ENCODE measurements at places on chromosomes 13 and 19.

GRCh38 chr13:73428706-73429105, 369.9 kb downstream of the KLF5 start:
- DNase-seq = no peak

DNA sequence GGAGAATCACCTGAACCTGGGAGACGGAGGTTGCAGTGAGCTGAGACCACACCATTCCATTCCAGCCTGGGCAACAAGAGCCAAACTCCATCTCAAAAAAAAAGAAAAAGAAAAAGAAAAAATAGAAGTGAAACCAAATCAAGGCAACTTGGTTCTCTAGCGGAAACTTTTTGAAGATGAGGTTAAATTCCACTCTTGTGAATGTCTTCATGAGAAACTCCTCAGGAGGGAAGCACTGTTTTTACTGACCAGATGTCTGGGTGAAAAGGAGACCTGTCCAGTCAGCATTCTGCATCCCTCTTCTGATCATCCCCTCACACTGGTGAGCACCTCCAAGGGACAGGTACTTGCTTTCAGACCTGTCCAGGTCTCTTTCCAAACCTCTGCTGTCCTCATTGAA, 15.8 kb downstream of the BRD4 start:
- DNase-seq = no peak

- peak; percentile 22 for DNase-seq
These were observed 4.3 kb downstream of the NANOS3 start for GRCh38 chr19:13881251-13881691.

DNA sequence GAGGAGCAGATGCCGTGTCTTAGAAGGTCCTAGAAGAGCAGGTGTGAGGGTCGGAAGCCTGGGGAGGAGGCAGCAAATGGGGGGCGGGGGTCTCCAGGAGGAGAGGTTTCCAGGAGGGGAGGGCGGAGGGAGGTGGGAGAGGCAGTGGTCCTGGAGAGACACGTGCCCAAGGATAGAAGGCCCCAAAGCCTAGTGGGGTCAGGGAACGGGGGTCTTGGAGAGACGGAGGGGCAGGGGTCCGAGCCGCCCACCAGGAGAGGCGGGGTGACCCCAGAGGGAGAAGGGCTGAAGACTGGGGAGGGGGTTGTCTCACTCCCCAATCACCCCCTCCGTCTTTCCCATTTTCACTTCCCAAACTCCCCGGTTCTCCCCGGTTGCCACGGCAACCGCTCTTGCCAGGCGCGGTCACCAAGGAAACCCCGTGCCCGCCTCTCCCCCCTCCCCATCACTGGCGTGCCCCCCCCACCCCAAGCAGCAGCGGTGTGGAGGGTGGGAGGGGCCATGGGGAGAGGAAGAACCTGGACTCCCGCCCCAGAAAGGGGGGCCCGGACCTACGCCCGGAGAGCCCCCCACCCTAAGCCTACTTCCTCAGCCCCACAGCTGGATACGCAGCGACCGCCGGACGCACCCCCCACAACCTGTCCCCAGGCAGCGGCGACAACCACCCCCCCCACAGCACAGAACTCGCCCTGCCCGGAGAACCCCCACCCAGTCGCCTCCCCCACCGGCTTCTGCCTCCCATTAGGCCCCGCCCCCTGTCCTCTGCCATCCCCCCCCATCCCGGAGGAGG, 988 bp downstream of the LRRC4B start:
- no peak for DNase-seq

DNA sequence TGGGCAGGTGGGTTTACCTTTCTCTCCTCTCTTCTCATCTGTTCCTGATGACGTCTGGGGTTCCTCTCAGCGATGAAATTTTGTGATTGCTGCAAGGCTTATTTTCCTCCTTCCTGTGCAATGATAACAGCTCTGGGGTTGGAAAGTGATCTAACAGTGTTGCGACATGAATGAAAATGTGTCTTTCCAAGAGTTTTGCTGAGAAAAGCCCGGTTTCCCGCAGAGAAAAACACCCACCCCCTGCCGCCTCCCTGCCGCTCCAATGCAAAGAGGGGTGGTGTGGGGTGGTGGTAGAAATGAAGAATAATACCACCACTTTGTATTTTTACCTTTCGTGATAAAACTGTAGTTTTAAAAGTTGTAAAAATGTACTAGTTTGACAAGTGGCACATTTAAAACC, 232.0 kb downstream of the OLFM4 start:
- DNase-seq = no peak

GRCh38 chr13:111621164-111621563, 300.7 kb downstream of the TEX29 start:
- DNase-seq = no peak

GRCh38 chr19:48495396-48495795, 16.2 kb downstream of the LMTK3 start:
- DNase-seq = no peak

DNA sequence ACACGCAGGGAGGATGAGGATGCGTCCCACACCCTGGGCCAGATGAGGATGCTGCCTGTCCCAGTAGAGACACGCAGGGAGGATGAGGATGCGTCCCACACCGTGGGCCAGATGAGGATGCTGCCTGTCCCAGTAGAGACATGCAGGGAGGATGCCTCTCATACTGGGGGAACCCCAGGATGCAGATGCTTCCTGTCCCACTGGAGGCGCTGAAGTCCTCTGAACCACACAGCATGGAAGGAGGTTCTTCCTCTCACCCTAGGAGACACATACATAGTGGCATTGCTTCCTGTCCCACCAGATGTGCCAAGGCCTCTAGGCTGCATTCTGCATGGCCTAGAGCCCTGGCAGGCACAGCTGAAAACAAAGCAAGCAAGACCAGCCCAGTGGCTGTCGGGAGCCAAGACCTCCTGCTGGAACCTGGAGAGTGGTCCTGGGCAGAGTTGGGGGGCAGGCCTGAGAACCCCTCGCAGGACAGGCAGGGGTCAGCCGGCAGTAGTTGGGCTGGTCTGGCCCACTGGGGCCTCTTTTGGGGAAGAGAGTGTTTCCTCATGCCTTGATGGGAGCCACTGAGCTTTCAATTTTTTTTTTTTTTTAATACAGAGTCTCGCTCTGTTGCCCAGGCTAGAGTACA, 4.3 kb downstream of the HPN start:
- no peak for DNase-seq

GRCh38 chr19:56994251-56995017, 125.4 kb upstream of the USP29 start:
- no peak for DNase-seq

GRCh38 chr19:57106722-57107235, 13.0 kb upstream of the USP29 start:
- DNase-seq = no peak
